Urinary bladder (tissue), 4 donors: ENCODE measurements at places on chromosomes 2 and 18.

DNA sequence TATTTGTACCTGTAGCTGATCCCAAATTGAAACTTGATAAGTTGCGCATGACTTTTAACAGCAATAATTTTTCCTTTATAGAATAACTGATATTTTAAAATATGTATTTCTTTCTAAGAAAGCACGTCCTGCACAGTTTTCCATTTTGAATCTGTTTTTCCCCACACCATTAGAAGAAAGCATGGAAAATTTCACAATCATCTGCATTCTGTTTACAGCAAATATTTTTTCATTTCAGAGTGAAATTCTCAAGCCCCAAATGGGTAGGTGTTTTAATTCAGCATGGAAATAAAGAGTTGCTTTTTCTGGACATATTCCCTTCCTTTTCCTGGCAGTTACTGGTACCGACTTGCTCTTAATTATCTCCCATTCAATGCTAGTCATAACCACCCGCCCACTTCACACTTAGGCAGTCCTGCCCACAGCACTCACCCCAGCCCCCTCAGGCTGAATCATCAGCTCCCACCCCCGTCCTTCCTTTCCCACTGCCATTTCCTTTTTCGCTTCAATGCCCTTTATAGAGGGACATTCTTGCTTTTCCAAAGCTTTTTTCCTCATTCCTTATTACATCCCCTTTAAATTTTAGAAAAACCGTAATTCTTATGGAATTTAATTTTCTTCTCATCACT, 89.2 kb upstream of the GLS start:
- DNase-seq, result no peak

DNA sequence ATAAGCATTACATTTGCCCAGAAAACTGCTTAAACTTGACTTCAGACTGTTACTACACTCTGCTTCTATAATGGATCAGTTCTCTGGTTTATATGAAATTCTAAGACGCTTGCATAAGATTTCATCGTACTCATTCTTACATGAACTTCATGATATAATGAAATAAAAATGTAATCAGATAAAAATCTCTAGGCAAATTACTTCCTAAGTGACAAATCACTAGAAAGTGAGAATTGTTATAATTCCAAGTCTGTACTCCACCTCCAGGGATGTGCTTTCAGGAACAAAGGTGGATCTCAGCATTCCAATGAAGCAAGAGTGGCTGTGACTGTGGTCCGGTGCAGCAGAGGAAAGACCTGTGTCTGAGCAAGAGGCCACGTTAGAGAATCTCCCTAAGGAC, 226.2 kb downstream of the PIEZO2 start:
- no peak for DNase-seq

- DNase-seq, result no peak
These were observed 18.8 kb downstream of the GMCL1 start for GRCh38 chr2:69848186-69848790.

GRCh38 chr18:63346480-63347183, 20.4 kb downstream of the KDSR start:
- no peak for DNase-seq

DNA sequence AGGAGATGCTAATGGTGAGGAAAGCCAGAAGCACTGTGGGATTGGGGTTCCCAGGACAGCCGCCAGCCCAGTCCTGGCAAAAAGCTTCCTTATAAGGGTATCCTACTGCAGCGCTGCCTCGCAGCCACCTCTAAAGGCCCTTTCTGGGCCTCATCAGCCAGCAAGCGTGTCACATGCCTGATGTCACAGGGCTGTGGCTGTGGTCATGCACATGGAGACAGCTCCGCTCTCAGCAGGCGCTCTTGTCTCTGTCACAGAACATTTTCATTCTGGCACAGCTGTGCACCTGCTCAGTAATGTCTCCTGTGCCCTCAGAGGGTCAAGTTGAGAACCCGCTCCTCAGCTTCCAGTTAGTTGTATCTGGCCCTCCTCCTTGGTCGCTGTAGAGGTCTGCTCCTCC, 17.7 kb upstream of the MAL start:
- no peak for DNase-seq

GRCh38 chr2:72035518-72036172, 112.0 kb downstream of the CYP26B1 start:
- no peak for DNase-seq

DNA sequence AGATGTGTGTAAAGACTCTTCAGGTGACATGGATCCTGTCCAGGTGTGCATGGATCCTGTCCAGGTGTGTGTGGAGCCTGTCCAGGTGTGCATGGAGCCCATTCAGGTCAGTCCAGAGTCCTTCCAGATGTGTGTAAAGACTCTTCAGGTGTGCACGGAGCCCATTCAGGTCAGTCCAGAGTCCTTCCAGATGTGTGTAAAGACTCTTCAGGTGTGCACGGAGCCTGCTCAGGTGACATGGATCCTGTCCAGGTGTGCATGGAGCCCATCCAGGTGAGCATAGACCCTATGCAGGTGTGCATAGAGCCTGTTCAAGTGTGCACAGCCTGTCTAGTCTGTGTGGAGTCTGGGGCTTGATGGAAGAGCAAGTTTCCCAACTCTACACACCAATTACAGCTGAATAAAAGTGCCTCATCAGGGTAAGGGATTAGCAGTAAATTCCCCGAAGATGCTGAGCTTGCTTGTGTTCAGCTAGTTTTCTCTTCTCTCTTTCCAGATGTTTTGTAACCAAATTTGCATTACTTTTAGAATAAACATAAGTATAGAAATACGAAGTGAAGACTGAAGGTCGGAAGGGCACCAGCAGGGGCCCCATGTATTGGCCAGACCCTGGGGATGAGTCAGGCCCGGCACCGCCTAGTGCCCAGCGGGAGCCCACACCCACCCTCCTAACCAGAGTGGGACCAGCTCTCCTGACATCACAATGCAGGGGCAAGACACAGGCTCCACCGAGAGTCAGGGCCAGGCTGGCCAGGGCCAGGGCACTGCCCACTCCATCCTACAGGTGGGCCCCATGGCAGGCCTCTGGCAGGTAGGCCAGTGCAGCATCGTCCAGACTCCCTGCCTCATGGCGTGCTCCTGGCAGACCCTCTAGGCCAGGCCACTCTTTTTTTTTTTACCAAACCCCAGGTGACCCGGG, 38.6 kb upstream of the GPC1 start:
- DNase-seq, result no peak

- DNase-seq, result no peak
These were observed 160.7 kb downstream of the DTNB start for GRCh38 chr2:25512707-25513106.

DNA sequence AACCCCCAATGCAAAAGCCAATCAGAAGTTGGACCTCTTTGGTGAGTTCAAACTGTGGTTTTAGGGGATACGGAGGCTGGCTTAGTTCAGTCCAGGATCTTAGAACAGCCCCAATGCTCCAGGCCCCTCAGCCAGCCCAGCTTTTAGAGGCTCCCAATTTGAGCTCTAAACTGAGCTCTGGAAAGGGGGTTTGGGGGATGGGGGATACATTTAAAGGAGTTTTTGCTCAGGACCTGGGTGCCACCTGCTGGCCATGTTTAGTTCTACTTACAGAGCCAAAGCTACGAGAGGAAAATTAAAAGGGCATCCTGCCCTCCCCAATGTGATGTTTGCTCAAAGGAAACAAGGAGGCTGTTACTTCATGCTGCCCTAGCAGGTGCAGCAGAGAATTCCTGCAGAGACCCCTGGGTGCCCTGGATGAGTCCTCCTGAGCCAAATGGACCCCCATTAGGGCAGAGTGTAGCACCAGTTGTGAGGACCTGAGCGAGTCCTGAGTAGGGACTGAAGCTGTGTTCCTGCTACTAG, 15.9 kb upstream of the TMEM214 start:
- no peak for DNase-seq

- no peak for DNase-seq
These were observed 201.3 kb downstream of the GCA start for GRCh38 chr2:162545254-162545653.
